ENCODE measurements at places on chromosomes 7 and 10.

GRCh38 chr7:50339990-50340500 lies 35.5 kb downstream of the IKZF1 start:
- DNase-seq, result no peak

- DNase-seq, result peak; percentile 32
Observed at GRCh38 chr7:36563706-36564327, 160.5 kb downstream of the AOAH start.

DNA sequence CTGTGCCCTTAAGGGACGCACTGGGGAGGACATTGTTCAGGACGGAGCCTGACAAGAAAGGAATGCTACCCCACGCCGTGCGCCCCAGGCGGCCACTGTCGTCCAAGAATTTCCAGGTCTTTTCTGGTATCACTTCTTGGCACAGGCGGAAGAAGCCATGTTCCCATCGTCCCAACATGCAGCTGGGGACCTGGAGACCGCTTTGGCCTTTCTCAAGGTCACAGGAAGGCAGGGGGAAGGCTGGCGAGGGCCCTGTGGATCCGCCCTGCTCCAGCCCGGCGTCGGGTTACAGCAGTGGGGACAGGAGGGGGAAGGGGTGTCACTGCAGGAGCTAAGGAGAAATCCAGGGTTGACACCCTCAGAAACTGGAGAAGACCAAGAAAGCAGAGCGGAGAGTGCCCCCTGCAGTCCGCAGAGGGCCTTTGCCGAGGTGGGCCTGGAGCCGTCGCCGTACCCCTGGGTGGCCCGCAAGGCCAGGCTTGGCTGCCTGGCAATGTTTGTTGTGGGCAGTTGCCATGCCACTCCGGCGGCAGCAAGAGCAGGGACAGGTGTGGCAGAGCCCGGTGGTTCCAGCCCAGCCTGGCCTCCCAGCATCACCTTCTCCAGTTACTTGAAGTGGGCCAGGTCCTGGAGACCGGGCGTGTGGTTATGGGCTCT lies 104.1 kb downstream of the LHPP start:
- peak; percentile 14 for DNase-seq

GRCh38 chr7:87671-88070 lies 104.7 kb upstream of the FAM20C start:
- DNase-seq, result no peak

DNA sequence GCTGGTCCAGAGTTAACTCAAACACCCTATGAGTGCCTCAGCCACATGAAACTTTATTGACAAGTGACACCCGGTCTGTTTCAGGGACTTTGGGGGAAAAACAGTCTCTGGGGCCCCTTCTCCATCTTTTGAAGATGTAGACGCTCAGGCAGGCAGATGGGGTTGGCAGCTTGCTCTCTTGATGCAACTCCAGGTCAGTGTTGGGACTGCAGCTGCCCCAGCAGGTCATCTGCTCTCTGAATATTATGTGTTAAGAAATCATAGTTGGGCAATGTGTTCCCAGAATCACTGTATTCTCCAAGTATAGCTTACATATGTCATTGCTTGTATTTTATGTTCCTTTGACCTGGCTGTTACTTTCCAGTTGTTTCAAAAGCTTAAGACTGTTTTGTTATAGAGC lies 544.9 kb upstream of the MGMT start:
- no peak for DNase-seq

DNA sequence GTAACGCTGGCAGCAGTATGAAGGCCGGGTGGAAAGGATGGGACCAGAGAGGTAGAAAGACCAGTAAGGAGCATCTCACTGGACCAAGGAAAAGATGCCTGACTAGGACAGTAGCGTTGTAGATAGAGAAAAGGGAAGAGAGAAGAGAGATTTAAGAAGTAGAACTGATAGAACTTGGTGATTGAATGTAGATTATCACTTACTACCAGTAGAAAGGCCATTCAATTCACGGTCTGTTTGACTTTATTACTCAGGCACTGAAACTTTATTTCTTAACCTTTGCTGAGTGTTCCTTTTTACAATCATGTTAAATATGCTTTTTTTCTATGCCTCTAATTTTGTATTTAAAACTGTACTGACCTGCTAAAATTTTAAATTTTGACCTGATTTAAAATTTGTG lies 12.2 kb downstream of the MCU start:
- DNase-seq, result no peak

- DNase-seq, result peak; percentile 51
Observed at GRCh38 chr7:134362587-134363483, 46.1 kb upstream of the SLC35B4 start.

- DNase-seq, result no peak
Observed at GRCh38 chr10:29860166-29860565, 199.2 kb downstream of the JCAD start.

GRCh38 chr7:39383136-39383535 lies 183.1 kb upstream of the YAE1 start:
- DNase-seq, result no peak

- DNase-seq, result peak; percentile 14
Observed at GRCh38 chr10:34933676-34934075, 118.6 kb upstream of the PARD3 start.

DNA sequence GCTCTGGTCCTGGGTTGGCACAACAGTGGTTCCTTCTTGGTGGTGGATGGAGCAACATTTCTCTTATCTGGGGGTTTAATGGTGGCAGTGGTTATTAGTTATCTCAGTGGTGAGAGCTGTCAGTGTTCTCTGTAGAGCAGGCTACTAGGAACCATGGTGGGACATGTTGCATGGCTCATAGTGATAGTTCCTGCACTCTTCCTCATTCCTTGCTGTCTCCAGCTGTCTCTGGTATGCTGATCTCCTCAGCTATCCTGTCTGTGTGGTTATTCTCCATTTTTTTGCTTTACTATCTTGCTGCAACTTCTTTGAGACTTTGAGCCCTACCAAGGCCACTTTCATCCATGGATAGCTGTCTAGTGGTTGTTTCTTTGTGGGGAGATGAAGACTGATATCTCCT lies 44.0 kb downstream of the CCDC7 start:
- DNase-seq, result no peak

- no peak for DNase-seq
Observed at GRCh38 chr7:48118041-48118440, 29.0 kb downstream of the UPP1 start.

- DNase-seq, result peak; percentile 95
Observed at GRCh38 chr10:97334370-97335175, at the start of gene FRAT2. Gene FRAT2, minus strand, starts transcription at chr10:97334729. Its CDS starts 157 bp downstream, at chr10:97334572.

- no peak for DNase-seq
Observed at GRCh38 chr10:96406091-96406490, 47.3 kb upstream of the OPALIN start.

GRCh38 chr7:57819491-57819981 lies 369.6 kb downstream of the ZNF716 start:
- DNase-seq, result no peak

- peak; percentile 22 for DNase-seq
Observed at GRCh38 chr10:32189400-32190084, 133.3 kb upstream of the KIF5B start.

- no peak for DNase-seq
Observed at GRCh38 chr10:114320249-114321116, 81.4 kb downstream of the VWA2 start.

- DNase-seq, result no peak
Observed at GRCh38 chr10:70321897-70322890, 38.4 kb upstream of the NPFFR1 start.

DNA sequence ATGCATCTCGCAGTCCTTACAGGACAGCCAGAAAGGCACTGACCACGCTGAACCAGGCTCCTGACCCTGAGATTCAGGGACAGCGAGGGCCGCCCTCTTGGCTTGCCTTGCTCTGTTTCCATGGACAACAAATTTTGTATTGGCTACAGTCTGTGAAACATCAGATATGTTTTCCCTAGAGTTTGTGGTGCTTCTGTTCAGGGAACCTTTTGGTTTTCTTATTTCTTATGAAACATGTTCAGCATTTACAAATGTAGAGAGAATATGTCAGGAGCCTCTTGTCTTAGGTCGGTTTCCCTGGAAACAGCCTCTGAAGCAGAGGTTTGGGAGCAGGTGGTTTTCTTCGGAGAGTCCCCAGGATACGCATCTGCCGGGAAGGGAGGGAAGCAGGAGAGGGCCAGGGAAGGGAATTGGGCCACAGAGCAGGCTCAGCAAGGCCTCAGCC lies 260.1 kb downstream of the CCDC3 start:
- peak; percentile 3 for DNase-seq

- no peak for DNase-seq
Observed at GRCh38 chr10:43902842-43903241, 254.2 kb upstream of the ZNF32 start.

DNA sequence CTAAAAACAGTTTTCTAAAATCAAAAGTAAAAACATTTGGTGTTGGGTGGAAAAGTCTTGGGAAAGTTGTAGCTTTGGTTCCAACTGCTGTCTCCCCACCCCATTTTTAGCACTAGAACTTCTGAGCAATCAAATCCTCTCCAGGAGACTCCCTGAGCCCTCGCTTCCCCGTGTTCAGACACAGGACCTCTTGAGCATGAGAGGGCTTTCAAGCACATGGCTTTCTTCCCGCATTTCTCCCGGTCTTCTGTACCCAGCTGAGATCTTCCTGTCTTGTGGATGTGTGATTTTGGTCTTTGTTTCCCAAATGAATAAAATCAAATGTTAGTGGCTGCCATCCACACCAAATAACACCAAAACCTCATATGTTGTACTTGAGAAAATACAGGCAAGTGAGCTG lies 5.0 kb downstream of the CXCL12 start:
- DNase-seq, result no peak

- no peak for DNase-seq
Observed at GRCh38 chr7:51314726-51315125, 1.9 kb downstream of the COBL start.

GRCh38 chr7:140676306-140676705 lies 3.6 kb downstream of the ADCK2 start:
- no peak for DNase-seq

DNA sequence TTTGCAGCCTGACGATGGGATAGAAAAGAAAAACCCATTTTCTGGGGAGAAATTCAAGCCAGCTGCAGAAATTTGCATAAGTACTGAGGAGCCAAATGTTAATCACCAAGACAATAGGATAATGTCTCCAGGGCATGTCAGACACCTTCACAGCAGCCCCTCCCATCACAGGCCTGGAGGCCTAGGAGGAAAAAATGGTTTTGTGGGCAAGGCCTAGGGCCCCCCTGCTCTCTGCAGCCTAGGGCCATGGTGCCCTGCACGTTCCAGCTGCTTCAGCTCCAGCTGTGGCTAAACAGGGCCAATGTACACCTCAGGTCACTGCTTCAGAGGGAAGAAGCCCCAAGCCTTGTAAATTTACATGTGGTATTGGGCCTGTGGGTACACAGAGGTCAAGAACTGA lies 158.2 kb downstream of the VWC2 start:
- DNase-seq, result no peak

DNA sequence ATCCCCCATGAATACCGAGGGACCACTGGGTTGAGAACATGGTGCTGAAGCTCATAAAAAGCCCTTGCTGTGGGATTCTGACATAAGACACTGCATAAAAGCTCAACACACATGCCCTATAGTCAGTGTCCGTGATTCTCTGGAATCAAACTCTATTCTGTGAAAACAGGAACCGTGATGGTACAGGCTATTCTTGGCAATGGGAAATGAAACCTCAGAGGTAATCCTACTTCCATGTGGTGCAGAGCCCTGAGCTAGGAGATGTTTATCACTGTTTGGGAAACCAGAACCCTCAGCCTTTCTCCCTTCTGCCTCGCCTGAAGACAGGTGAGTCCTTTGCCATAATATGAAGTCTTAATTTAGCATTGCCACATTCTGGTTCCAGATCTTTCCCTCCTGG lies 80.8 kb upstream of the PRSS1 start:
- no peak for DNase-seq

GRCh38 chr7:36301914-36302771 lies 87.5 kb upstream of the ANLN start:
- DNase-seq, result peak; percentile 32

GRCh38 chr10:60846173-60846572 lies 67.9 kb downstream of the CDK1 start:
- DNase-seq, result peak; percentile 64

DNA sequence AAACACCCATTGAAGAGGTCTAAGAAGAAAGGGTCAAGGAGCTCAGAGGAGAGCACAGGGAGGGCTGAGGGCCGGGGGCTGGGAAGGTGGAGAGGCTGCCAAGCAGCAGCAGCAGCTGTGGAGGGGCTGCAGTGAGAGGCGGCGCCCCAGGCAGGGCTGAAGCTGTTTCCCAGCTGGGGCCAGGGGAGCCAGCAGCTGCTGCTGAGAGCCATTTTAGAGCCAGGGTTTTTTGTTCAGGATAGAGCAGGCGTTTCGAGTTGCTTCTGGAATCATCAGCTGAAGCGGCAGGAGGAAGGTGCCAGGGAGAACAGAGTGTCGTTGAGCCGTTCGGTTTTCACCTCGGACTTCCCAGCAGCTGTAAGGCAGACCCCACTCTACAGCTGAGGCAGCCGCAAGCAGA lies 62.7 kb downstream of the LANCL2 start:
- DNase-seq, result no peak

DNA sequence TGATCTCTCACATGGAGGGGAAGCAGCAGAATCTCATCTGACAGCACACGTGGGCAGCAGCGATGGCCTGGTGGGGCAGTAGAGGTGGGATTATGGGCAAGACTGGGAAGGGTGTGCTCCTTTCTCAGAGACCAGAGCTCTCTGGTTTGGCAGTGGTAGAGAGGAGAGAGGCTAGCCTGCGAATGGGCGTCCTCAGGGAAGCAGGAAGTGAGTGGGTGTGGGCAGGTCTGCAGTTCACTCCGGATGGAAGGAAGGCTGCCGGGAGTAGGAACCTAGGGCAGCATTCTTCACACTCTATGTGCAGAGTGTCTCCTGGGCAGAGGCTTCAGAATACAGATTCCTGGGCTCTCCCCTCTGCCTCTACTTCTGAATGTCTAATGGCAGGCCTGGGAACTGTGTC lies 162.8 kb upstream of the BMPER start:
- DNase-seq, result peak; percentile 46

DNA sequence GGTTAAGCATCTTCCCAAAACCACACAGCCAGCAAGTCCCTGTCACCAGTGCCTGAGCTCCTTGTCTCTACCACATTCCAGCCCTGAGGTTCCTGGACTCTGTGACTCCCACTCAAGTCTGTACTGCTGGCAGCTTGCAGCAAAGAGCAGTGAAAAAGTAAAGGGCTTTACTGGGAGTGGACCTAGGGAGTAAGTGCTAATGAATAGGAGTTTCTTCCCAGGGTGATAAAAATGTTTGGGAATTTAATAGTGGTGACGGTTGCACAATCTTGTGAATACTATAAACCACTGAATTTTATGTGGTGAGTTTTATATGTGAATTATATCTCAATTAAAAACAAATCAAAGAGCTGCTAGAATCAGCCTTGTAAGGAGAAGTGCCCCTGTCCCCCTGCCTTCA lies 22.6 kb downstream of the HSPA12A start:
- peak; percentile 31 for DNase-seq

GRCh38 chr10:3071405-3072198 lies 4.3 kb downstream of the PFKP start:
- DNase-seq, result peak; percentile 95

DNA sequence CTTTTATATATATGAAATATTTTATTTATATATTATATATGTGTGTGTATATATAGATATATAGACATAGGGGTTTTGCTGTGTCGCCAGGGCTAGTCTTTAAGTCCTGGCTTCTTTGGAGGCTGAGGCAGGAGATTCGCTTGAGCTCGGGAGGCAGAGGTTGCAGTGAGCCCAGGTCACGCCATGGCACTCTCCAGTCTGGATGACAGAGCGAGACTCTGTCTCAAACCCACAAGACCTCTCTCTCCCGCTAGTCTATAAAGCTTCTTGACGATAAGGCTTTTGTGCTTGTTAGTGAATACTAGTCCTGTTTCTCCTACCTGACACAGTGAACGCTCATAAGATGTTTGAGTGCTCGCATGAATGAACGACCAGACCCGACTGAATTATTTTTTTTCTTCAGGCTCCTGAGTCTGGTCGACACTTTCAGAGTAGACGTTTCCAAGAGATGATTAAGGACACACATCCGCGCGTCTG lies 577 bp upstream of the DDX21 start:
- DNase-seq, result no peak

All from cardiac fibroblast (primary cell).